ENCODE measurements at places on chromosomes 2 and 18.

DNA sequence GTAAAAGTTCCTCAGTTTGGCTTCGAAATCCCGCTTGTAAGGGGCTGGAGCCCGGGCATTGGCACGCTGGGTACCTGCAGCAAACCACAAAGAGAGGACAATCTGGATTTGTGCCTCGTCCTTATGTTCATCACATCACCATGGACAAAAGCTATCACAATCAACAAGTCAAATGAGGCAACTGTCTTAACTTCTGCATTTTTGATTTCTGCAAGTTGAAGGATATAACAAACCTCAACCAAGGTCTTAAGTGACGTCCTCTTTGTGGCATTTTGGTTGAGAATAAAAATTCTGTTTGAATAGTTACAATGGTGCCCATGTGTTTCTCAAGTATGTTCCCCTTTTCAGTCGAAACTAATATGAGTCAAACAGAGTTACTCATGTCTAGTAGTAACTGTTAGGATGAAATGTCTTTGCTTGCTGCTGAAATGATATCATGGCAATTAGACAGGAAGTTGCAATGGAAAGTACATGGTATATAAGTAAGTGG is 70.8 kb upstream of the STK17B start:
- no peak for DNase-seq

- DNase-seq = no peak
Measured at GRCh38 chr18:24877546-24877945, 417.1 kb downstream of the HRH4 start.

DNA sequence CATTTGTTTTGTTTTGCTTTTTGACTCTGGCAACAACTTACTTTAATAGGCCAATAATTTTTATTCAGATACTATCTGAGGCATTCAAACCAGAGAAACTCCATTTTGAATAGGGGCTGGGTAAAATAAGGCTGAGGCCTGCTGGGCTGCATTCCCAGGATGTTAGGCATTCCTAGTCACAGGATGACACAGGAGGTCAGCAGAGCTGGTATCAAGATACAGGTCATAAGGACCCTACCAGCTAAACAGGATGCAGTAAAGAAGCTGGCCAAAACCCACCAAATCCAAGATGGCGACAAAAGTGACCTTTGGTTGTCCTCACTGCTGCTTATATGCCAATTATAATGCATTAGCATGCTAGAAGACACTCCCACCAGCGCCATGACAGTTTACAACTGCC is 102.2 kb upstream of the XPO1 start:
- DNase-seq = no peak

DNA sequence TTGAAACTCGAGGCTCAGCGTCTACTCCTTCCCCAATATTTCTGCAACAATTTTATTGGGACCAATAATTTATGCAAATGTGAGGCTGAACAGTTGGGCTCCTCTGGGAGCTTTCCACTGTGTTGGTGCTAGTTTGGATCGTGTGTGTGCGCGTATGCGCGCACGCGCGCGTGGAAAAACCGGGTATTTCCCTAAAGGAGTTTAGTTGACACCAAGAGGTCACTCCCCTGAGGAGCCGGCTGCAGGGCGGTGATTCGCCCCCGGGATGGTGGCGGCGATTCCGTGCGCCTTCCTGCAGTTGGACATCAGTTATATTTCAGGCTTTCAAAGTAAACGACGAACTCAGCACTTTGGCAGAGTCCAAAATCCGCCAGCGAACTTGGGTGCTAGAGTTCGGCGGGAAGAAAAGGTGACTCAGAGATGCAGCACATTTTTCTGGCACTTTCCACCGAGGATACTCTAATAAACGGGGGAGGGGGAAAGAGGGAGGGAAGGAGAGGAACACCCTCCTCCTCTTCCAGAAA is 186.5 kb upstream of the FANCL start:
- DNase-seq = no peak
